ENCODE measurements at places on chromosomes 3 and 15.

DNA sequence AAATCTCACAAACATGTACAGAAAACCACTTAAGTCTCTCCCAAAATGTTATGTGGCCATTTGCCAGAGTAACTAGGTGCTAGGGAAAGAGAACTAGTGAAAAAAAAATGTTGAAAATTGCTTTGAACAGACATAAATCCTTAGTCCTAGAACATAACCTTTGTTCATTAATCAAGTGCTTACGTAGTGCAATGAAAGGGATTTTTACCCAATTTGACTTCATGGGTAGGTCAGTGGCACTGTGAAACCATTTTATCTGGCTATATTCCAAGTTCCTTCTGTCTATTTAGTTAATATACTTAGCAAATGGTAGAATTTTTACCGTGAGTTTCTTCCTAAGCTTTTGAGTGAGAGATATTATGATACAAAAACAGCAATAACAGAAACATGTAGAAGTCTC is 209.4 kb downstream of the DIPK2A start:
- ATAC-seq: no peak

DNA sequence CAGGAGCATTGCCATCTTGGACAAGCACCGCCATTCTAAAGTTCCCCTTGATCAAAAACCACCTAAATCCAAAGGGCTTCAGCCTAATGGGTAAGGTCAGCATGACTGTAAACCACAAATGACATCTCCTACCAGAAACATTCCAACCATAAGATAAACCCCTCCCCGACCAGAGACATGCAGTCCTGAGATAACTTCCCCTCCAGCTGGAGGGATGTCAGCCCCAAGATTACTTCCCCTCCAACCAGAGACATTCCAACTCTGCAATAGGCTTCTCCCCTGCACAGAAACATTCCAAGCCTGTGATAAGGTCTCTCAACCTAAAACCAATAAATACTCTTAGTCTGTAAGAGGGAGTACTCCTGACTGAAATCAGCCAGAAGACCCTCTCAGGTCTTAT is 62.7 kb upstream of the DNAJC19 start:
- ATAC-seq: no peak

DNA sequence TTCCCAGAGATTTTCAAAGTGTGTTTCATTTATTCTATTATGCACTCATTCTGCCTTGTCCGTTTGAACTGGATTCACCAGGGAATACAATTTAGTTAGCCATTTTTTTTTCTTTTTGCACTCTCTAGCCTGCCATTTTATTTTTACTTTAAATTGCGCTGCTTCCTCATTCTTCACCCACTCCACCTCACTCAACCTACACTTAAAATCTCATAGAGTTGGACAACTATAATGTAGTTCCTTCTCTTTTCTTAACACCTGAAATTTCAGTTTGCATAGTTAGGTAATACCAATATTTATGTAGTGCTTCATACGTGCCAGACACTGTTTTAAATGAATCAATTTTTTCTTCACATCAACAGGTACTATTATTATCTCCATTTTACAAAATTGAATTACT is 42.4 kb upstream of the CMC1 start:
- ATAC-seq: no peak

GRCh38 chr3:132978464-132978863 is 59.7 kb upstream of the TMEM108 start:
- no peak for ATAC-seq
